ENCODE measurements at places on chromosomes 2 and 18.

GRCh38 chr2:211259831-211260476 is 703.6 kb downstream of the CPS1 start:
- no peak for DNase-seq

- DNase-seq = no peak
Observed at GRCh38 chr2:214069254-214069653, 341.6 kb upstream of the VWC2L start.

DNA sequence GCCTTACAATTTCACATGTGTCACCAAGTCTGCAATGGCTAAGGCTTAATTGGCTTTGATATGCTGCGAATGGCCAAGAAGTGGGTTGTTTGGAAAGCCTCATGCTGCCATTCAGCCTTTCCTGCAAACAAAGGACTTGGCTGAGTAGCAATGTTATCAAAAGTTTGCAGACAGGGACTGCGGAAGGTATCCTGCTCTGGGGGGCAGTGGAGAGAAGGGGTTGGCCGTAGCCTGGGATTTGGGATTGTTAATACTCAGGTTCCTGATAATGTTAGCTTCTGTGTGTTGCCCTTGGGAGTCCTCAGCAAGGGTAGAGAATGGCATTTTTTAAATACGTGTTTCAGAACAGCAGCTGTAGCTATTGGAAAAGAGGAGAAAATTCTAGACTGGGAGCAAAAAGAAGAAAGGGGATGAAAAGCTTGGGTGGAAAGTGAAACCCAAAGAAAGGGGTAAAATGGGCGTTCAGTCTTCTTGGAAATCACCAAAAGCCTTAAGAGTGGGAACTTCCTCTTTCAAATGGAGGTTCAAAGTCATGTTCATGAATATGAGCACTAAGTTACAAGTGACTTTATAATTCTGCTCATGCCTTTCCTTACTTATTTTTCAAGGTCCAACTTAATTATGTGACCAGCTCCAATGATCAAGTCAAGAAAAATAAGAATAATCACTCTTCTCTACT is 325.1 kb downstream of the RNF144A start:
- no peak for DNase-seq

DNA sequence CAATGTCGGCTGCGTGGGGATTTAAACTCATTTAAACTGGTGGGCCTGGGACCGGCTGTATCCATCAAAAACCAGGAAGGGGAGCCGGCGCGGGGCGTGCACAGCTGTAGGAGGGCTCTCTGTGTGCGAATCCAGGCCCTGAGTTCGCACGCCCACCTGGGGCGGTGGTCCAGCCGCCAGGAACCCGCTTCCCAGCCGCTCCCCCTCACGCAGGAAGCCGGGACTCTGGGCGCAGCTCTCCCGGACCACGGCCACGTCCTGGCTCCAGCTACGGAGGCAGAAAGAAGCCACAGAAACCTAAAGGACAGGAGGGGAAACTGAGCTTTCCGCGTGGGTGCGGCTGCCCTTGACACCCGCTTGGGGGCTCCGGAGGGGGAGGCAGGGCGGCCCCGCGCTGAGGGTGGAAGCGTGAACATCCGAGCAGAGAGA is 80.6 kb downstream of the GFPT1 start:
- DNase-seq = no peak

DNA sequence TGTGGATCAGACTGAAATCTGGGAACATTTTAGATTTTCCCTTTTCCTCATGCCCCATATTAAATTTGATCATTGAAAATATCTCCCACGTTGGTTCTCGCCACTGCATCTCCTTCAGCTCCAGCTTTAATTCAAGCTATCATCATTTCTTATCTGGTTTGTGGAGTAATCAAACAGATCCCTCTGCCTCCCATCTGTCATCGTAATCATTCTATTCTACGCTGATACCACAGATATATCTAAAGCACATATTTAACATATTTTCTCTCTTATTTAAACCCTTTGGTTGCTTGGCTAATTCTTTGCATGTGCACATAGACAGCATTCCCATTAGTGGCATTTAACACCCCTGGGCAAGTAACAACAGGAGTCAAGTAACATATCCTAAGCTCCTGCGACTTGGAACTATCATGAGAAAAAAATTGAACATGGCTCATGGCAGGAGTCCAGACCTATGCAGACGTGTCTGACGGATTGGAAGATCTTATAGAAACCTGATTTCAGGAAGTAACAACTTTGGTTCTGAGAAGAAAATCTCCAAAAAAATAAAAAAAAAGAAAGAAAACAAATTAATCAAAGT is 158.8 kb upstream of the KYNU start:
- no peak for DNase-seq

Data from stimulated activated CD8-positive, alpha-beta memory T cell treated with anti-CD3 and anti-CD28 coated beads, Interleukin-7, amount 100 ng/mL, for 24 hours (primary cell).